ENCODE measurements at places on chromosomes 6 and 20.

GRCh38 chr6:35534407-35535170 lies 21.9 kb upstream of the TULP1 start:
- DNase-seq, result no peak

DNA sequence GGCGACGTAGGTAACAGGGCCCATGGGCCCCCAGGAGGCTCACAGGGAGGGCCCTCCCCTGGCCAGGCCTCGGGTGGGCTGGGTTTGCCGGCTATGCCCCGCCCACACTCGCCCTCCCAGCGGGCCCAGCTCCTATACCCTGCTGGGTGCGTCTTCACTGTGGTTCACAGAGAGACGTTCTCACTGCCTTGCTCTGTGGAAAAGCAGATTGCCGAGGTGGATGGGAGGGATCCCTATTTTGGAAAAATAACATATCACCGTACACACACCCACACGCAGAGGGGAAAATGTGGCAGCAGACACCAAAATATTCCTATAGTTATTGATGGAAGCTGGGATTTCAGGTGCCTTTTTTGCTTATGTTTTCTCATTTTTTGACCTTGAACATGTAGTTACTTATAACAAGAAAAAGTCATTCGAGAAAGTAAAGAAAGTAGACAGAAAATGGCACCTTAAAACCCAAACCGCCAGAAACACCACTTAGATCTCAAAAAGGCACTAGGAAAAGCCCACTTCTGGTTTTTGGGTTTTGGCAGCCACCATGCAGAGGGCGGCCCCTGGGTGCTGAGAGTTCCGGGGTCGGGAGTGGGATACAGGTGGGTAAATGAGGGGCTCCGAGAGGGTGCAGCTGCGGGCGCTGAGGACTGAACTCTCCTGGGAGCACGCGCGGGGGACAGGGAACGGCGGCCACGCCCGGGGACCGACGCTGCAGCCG lies 49.4 kb downstream of the TMEM242 start:
- DNase-seq, result peak; percentile 67

GRCh38 chr20:10492844-10493243 lies 57.7 kb downstream of the SLX4IP start:
- no peak for DNase-seq

DNA sequence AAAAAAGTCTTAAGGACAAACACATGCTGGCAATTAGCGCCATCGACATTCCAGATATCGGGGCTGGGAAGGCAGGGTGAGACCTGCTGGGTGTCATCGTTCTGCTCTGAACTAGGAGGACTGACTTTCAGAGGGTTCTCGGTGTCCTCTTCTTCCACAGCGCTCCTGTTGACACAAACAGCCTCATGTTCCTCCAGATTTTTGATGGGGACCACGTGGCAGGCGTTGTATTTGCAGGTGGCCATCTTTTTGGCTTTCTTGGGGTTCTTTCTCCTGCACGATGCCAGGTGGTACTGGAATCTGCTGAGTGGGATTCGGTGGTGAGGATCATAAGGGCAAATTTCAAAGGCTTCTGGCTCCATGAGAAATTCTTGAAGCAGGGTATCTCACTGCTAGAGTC lies 469 bp downstream of the GTSF1L start:
- no peak for DNase-seq

GRCh38 chr20:47861116-47861515 lies 75.8 kb upstream of the SULF2 start:
- no peak for DNase-seq

DNA sequence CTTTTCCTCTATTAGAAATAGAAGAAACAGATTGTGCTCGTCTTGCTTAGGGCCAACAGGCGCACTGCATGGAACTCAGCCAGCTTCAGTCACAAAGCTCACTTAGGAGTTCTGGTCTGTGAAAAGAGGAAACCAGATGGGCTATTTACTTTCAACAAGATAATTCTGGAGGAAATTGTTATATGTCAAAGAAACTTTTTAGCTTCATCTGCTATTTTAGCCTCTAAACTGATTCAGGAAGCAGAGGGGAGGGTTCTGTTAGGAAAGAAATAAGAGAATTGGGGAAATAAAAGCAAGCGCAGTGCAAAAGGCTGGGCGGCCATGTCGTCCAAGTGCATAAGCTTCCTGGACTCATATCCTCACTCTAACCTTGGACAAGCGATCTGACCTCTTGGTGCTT lies 21.3 kb downstream of the PRKN start:
- DNase-seq, result no peak

DNA sequence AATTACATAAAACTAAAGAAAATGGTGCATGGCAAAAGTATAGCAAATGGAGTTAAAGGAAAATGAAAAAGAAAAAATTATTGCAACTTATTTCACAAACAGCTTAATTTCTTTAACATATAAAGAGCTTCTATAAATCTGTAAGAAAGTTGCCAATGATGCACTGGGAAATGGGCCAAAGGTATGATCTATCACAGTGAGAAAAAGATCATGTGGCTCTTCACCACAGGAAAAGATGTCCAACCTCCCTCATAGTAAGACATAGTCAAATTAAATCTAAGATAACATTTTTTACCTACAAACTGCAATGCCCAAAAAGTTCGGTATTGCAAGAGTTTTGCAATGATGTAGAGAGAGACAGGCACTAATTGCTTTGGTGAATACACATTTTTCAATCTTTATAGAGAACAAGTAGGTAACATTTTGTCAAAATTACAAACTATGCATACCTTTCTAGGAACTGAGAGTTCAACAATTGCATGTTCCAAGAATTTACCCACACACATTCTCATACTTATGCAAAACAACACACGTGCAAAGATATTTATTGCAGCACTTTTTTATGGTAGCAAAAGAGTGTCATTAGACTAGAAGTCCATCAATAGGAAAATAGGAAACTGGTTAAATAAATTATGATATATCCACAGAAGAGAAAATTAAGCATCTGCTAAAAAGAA lies 372.6 kb downstream of the QKI start:
- no peak for DNase-seq

- no peak for DNase-seq
These were observed 19.7 kb downstream of the PLCB4 start for GRCh38 chr20:9088556-9088955.

DNA sequence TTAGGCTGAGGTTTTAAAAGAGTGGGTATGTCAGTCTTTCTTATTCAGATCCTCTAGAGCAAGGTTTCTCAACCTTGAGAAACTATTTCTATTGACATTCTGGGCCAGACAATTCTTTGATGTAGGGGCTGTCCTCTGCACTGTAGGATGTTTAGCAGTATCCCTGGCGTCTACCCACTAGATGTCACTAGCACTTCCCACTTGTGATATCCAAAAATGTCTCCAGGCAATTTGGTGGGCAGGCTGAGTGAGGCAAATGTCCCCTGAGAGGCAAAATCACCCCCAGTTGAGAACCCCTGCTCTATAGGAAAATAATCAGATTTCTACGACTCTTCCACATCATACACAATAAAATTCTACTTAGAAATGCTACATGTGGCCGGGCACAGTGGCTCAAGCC lies 7.7 kb upstream of the ZKSCAN8 start:
- no peak for DNase-seq

- DNase-seq, result no peak
These were observed 28.8 kb downstream of the MTRES1 start for GRCh38 chr6:107056796-107057195.

DNA sequence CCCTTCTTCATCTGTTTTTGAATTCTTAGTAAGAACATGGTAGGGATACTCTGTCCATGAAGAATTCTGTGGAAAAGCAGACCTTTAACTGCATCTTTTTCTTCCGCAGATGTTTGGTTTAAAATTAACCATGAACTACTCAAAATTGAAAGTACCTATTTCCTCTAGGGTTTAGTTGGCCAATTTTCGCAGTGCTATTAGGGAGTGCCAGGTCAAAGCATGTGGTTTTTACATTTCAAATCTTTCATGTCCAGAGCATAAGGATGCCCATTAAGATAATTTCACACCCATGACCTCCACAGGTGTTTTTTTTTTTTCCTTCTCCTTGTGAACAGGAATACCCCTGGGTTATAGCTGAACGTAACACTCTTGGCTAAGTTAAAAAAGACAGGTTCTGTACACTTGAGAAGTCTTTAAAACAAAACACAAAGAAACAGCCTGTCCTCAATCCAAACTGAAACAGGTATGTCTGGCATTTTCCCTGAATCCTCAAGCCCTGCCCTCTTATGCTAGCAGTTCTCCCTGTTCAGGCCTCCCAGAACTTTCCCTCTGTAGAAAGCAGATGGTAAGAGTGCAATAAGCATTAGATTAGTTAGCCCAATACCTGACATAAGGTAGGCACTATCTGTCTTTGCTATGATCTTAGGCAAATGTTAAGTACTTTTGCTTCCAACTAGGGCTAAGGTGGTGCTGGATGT lies 67.1 kb downstream of the ELOVL5 start:
- no peak for DNase-seq

- no peak for DNase-seq
These were observed 898.0 kb upstream of the EYS start for GRCh38 chr6:66605011-66605410.

- DNase-seq, result no peak
These were observed 45.1 kb upstream of the FRMD1 start for GRCh38 chr6:168124158-168124557.

DNA sequence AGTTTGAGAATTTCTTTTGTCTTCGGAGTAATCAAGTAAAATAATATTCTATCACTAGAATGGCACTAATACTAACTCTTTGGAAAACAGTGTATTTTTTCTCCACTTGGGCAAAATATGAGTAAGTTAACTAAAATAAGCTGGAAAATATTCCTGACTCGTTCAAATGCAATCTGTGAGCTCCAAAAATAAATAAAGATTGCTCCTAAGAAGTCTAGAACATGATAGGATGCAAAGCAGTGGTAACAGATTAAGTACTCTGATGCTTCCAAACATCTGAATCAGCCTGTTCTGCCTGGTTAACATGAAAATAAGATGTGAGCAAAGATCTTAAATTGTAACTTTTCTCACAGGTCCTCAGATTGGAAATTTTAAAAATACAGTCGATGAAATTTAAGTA lies 285.1 kb upstream of the ID4 start:
- no peak for DNase-seq

DNA sequence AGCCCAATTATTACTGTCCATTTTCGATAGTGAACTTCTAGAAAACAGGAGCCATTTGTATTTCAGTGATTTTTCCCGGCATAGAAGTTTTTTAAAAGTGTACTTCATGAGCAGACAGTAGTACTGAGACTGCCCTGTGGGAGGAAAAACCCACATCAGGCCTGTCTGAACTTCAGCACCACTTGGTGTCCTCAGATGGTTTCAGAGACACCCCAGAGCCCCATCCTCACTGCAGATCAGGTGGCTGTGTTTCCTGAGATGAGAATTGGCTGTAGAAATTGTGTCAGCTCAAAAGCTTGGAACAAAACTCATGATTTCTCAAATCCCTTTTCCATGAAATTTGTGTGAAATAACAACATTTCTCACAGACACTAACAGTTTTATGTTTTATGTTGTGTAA lies 110.0 kb upstream of the RIN2 start:
- no peak for DNase-seq

DNA sequence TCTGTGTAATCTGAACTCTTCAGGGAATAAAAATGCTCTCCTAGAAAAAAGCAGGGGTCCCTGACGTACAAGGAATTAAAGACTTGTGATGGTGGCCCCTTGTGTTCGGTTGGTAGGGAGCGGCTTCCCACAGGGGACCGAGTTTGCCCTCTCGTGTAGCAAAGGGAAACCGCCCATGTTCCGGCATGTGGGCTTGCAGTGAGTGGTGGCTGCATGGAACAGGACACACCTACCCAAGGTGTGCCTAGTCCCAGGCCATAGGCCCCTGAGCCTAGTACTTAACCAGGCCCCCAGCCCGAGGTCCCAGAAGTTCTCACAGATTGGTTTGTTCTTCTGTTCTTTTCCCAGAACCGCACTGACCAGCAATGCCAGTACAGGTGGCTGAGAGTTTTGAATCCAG lies 15.5 kb downstream of the MYBL2 start:
- DNase-seq, result no peak

DNA sequence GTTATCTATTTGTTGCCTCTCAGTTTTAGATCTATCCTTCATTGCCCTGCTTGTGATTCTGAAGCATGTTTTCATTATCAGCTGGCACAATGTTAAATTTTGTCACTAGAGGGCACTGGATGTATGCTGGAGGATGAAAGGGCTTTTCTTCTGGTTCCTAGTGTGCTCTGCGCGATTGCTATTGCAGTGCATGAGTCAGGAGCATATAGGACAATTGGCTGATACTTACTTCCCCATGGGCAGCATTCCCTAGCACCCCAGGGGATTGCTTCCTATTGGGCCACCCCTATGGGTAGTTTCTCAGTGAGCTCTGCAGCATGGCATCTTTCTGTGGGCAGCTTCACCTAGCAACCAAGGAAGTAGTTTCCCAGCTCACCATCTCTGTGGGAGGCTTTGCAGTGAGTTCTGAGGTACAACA lies 280.3 kb upstream of the SYNCRIP start:
- DNase-seq, result no peak

DNA sequence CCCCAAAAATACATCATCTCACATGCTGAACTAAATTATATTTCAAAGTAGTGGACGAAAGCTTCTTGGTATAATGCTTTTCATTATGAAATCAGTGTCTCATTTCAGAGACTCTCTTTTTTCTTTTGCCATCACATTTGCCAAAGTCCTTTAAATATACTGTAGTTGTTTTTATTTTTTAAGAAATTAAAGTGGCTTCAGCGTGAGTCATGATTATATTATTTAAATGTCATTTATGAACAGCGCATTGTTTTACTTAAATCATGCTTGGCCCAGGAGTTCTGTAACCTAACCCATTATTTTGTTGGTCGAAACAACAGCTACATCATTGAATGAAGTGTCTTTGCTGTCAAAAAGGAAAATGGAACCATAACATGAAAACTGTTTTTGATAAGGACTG lies 100.9 kb downstream of the CD109 start:
- DNase-seq, result no peak

GRCh38 chr6:113709936-113710509 lies 147.1 kb upstream of the MARCKS start:
- DNase-seq, result no peak

- no peak for DNase-seq
These were observed 45.9 kb downstream of the FAM135A start for GRCh38 chr6:70459235-70459634.

GRCh38 chr6:154478701-154479060 lies 31.8 kb downstream of the CNKSR3 start:
- DNase-seq, result no peak

DNA sequence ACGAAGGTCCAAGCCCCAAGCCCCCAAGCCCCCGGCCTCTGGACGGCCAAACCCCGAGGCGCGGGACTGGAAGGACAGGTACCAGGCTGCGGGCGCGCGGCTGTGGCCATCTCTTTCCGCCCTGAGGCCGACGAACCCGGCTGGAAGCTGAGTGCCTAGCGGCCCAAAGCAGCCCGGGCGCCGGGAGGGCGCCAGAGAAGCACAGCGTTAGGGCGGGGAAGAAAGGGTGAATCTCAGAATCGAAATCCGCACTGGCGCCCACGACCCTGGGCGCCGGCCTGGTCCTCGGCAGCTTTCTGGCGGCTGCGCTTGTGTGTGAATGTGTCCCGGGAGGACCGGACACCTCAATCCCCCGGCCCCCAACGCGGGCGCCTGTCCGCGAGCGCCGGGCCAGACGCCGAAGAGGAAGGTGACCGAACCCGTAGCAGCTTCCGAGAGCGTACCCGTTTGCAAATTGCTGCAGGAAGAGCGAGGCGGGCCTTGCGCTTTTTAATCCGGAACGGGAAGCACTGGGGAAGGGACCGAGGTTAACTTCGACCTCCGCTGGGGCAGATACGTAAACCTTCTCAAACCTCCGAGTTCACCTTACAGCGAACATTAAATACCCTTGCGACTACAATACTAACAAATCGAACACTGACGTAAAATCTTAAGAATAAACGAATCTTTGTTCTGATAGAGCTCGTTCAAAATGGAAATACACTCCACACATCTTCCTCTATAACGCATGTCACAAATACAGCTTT lies 2.9 kb downstream of the NRN1 start:
- no peak for DNase-seq

GRCh38 chr6:25882051-25882496 lies 8.0 kb upstream of the SLC17A3 start:
- DNase-seq, result peak; percentile 39

All from activated gamma-delta T cell treated with Interleukin-2 at 50 U/mL for 16 hours (primary cell).